ENCODE measurements at places on chromosomes 7 and 10. TPM values are rescaled to one million over a fixed set of nuclear protein-coding genes. Genes with fewer than 3 reads are reported as not detected.

GRCh38 chr10:133106516-133106915, 18.8 kb downstream of the ADGRA1 start:
- DNase-seq, result no peak

ZNF425 gene
- total RNA-seq, result 4.0 TPM

TLX1 gene
- not detected for total RNA-seq

DNA sequence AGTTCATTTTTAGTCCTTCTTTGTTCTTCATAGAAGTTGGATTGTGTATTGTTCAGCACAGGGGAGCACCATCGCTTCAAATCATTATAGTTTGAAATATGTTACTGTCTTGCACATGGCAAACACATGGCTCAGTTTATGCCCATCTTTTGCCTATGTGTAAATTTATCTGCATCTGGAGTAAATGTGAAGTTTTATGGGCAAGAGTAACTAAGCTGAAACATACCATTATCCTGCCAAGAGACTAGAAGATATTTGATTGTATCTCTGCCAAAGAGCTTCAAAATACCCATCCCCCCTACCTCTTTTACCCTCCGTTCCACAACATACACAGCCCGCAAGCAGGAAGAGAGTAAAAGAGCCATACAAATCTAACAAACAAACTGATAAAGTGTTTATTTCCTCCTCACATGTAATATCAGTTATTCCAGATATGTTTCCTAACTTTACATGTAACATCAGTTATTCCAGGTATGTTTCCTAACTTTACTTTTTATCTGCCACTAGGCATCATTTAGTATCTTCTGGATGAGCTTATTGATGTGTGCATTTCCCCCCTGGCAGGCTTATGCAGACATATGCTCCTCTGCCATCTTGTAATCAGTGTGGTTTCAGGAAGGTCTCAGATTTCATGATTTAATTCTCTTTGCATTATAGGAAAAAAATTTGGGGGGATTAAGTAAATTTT, 127.7 kb downstream of the SRI start:
- DNase-seq, result no peak

DNA sequence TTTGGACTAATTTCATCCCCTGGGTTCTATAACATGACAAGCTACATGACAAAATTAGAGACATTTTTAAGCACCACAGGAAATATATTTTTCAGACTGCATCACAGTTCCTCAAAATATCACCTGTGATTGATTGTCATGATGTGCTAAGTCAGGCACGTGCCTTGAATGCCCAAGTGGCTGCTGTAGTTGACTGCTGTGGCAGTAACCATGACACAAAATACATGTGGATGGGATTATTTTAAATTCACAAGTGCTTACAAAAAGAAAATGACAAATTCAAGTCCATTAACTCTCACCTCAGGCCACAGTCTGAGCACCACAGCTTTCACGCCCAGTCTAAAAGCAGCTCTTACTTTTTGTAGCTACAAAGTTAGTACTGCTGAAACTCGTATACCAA, 45.5 kb downstream of the TNPO3 start:
- no peak for DNase-seq

DNA sequence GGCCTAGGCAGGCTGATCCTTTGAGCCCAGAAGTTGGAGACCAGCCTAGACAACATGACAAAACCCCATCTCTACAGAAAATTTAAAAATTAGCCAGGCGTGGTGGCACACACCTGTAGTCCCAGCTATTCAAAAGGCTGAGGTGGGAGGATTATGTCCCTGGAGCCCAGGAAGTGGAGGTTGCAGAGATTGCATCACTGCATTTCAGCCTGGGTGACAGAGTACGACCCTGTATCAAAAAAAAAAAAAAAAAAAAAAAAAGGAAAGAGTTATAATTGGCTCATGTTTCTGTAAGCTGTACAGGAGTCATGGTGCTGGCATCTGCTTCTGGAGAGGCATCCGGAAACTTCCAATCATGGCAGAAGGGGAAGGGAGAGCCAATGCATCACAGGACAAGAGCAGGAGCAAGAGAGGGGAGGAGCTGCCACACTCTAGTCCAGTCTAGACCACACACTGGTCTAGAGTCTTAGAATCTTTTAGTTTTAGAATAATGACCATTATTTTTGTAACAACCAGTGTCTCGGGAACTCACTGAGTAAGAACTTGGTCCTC, 16.8 kb downstream of the DOCK1 start:
- no peak for DNase-seq

- DNase-seq, result no peak
Measured at GRCh38 chr7:19362099-19362498, 216.9 kb upstream of the FERD3L start.

SPDYE6 gene
- total RNA-seq, result not detected

SPDYE11 gene
- not detected for total RNA-seq

SLC18A2 gene
- total RNA-seq, result 6.7 TPM

DNA sequence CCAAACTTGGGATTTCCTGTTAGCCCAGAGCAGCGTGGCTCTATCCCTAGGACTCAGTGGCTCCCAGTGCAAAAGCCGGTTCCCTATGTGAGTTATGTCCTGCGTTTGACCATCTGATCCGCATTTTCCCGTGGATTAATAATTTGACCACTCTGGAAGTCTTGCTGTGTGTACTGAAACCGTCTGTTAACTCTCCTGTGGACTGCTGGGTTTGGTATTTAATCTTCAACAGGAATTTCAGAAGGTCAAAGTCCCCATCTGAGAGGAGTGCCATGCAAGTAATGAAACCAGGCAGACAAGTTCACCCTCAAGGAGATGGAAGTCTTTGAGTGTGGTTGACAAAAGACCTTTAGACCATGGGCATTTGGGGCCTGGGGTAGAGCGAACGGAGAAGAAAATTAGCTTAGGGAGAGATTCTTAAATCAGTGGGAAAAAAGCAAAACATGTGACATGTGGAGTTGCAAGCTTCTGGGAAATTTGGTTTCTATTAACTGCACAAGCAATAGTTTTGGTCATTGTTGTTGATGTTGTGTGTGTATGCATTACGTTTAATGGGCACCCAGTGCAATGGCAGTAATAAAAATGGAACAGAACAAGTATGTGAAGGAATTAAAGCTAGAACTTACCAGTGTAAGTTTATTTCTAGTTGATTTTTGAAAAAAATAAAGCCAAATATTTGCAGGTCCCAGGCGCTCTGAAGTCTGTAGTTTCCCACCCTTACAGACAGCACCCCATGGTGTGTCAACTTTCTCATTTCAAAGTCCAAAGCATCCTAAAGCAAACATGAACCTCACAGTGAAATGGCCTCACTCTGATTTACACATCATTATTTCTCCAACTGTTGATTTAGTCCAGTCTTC, 38.2 kb downstream of the LYZL1 start:
- DNase-seq, result no peak

- no peak for DNase-seq
Measured at GRCh38 chr10:93182790-93183189, 109.1 kb downstream of the CYP26A1 start.

ACSM6 gene
- not detected for total RNA-seq

HIP1 gene
- total RNA-seq, result 108 TPM

NCAPG2 gene
- 119 TPM for total RNA-seq

GRCh38 chr10:124570646-124571045, 109.0 kb downstream of the LHPP start:
- DNase-seq, result no peak

TMEM139 gene
- total RNA-seq, result 4.4 TPM

- no peak for DNase-seq
Measured at GRCh38 chr7:152424348-152425108, 11.3 kb downstream of the KMT2C start.

DNA sequence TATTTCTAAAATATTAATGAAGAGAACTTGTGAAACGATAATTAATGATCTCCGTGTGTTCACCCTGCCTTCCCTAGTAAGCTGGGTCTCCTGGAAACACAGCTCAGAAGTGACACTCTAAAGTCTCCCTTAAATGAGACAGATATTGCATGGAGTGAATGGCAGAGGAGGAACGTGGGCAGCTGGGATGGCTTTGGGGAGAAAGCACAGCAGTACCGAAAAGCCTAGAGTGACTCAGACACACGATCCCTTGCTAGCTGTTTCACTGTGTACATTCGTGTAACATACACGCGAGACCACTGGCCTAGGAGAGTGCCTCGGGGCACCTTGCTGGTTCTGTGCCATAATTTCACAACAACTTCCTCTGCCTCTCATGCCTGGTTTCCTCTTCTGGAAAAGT, 199.9 kb upstream of the TCERG1L start:
- DNase-seq, result no peak

Data from H1 (cell line).